Activated naive CD8-positive, alpha-beta T cell treated with anti-CD3 and anti-CD28 coated beads for 36 hours (primary cell): ENCODE measurements at places on chromosomes 12 and 14. TPM values are rescaled to one million over a fixed set of nuclear protein-coding genes. Genes with fewer than 3 reads are reported as not detected.
A peak's percentile ranks its signal among the peaks of the same experiment; 100 is the strongest.

GRCh38 chr12:101963697-101964096 is 86.3 kb downstream of the DRAM1 start:
- no peak overlapping the region for H3K4me3 ChIP-seq
- peaks cover 4% of the 10 kb centered on the region for H3K36me3 ChIP-seq
- H3K4me1 ChIP-seq: peaks cover 4% of the 10 kb centered on the region

- no peaks in the 10 kb centered on the region for H3K27me3 ChIP-seq
- no peak overlapping the region for H3K27ac ChIP-seq
- H3K4me1 ChIP-seq: no peaks in the 10 kb centered on the region
- H3K4me3 ChIP-seq: no peak overlapping the region
- H3K36me3 ChIP-seq: no peaks in the 10 kb centered on the region
- no peak for DNase-seq
Observed at GRCh38 chr12:125652681-125653080, 587.4 kb downstream of the AACS start.

DNA sequence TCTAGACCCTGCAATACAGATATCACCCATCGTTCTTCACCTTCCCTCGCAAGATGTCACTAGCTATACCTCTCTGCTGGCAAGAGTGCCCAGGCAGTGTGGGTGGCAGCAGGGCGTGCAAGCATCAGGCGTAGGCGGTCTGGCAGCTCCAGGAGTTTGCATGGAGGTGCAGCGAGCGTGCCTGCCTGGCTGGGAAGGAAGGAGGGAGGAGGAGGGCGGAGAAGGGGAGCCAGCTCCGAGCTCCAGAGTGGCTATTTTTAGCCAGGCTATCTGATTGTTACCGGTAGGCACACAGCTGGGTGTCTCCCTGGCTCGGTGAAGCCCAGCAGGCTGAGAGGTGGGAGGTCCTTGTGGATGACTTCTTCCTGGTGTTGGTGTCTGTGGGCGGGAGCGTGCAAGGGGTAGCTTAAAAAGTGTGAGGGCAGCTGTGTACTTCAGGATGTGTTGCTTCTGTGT is 6.2 kb downstream of the FOXJ2 start:
- no peaks in the 10 kb centered on the region for H3K27me3 ChIP-seq
- peaks cover 53% of the 10 kb centered on the region for H3K4me1 ChIP-seq
- DNase-seq: peak; percentile 45

- H3K27me3 ChIP-seq: no peaks in the 10 kb centered on the region
- H3K4me3 ChIP-seq: no peak overlapping the region
Observed at GRCh38 chr14:100469632-100470522, 117.3 kb downstream of the BEGAIN start.

DNA sequence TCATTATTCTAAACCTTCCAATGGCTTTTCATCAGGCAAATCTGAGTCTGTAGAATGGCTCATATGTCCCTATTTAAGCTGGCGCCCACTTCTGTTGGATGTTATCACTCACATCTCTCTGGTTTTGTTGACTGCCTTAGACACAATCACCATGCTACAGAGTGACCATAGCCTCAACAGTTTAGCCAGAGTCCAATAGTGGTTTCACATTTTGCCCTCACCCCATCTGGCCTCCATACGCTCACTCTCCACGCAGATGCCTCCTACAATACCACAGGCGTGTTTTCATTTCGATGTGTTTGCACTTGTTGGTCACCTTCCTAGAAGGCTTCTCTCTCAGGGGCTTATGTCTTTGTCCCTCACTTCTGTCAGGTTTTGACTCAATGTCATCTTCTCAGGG is 3.4 kb downstream of the KLRB1 start:
- peaks cover 11% of the 10 kb centered on the region for H3K4me1 ChIP-seq
- no peak for DNase-seq
- no peaks in the 10 kb centered on the region for H3K27me3 ChIP-seq
- H3K36me3 ChIP-seq: peaks cover 8% of the 10 kb centered on the region
- no peak overlapping the region for H3K4me3 ChIP-seq
- no peak overlapping the region for H3K27ac ChIP-seq

GRCh38 chr12:91920276-91920675 is 225.4 kb downstream of the BTG1 start:
- no peak for DNase-seq
- no peak overlapping the region for H3K4me3 ChIP-seq
- peaks cover 22% of the 10 kb centered on the region for H3K4me1 ChIP-seq
- no peaks in the 10 kb centered on the region for H3K27me3 ChIP-seq
- H3K36me3 ChIP-seq: peaks cover 2% of the 10 kb centered on the region
- no peak overlapping the region for H3K27ac ChIP-seq

- H3K4me1 ChIP-seq: peaks cover 20% of the 10 kb centered on the region
- no peaks in the 10 kb centered on the region for H3K27me3 ChIP-seq
- H3K27ac ChIP-seq: no peak overlapping the region
- H3K4me3 ChIP-seq: no peak overlapping the region
Observed at GRCh38 chr12:69151254-69151764, 88.1 kb upstream of the CPSF6 start.

Gene AGAP2
- 23.8 TPM for total RNA-seq

GRCh38 chr14:102606296-102606695 is 13.8 kb downstream of the RCOR1 start:
- H3K27ac ChIP-seq: peak overlapping the region; percentile 20
- no peaks in the 10 kb centered on the region for H3K27me3 ChIP-seq
- H3K4me1 ChIP-seq: peaks cover 37% of the 10 kb centered on the region
- peaks cover 22% of the 10 kb centered on the region for H3K36me3 ChIP-seq

Gene PIK3C2G
- not detected for total RNA-seq

- H3K27me3 ChIP-seq: no peaks in the 10 kb centered on the region
- no peak overlapping the region for H3K4me3 ChIP-seq
- no peaks in the 10 kb centered on the region for H3K36me3 ChIP-seq
- peaks cover 4% of the 10 kb centered on the region for H3K4me1 ChIP-seq
- no peak overlapping the region for H3K27ac ChIP-seq
- DNase-seq: no peak
Observed at GRCh38 chr14:92934196-92935085, 11.5 kb downstream of the CHGA start.

DNA sequence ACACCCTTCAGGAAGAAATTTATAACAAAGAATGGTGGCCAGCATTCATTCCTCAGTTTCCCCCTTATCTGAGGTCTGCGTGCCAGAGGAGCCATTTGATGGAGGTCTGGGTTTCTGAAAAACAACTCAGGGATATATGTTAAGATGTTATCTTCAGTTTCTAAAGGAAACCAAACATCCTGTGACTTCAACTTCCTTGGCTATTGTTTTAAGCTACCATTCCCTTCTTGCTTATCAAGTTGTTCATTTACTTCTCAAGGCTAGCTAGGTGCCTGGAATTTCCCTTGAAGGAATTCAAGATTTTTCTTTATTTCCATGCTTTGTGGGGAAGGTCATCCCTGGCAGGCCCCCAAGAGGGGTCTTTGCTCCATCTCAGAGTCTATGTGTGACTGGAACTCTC is 27.1 kb upstream of the OXA1L start:
- H3K27me3 ChIP-seq: peaks cover 22% of the 10 kb centered on the region
- H3K4me1 ChIP-seq: peaks cover 7% of the 10 kb centered on the region
- H3K36me3 ChIP-seq: peaks cover 4% of the 10 kb centered on the region
- no peak for DNase-seq
- no peak overlapping the region for H3K27ac ChIP-seq
- no peak overlapping the region for H3K4me3 ChIP-seq

Gene NDRG2
- total RNA-seq: 4.9 TPM

Gene KLRF2
- not detected for total RNA-seq

GRCh38 chr12:89703768-89704167 is 4.9 kb downstream of the ATP2B1 start:
- H3K36me3 ChIP-seq: peaks cover 6% of the 10 kb centered on the region
- H3K4me3 ChIP-seq: no peak overlapping the region
- H3K27me3 ChIP-seq: no peaks in the 10 kb centered on the region
- DNase-seq: no peak

Gene BDKRB1
- not detected for total RNA-seq

Gene CCDC177
- total RNA-seq: not detected

DNA sequence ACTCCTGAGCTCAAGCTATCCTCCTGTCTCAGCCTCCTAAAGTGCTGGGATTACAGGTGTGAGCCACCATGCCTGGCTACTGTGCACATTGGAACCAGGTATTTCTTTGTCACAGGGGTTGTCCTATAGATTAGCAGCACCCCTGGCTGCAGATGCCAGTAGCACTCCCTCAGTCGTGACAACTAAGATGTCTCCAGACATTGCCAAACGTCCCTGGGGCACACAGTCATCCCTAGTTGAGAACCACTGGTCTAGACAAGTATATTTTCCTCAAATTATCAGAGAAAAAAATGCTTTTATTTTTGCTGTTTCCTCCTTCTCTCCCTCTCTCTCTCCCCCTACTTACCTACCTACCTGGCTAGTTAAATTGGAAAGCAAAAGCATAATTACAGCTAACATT is 17.9 kb upstream of the P2RX7 start:
- H3K36me3 ChIP-seq: no peaks in the 10 kb centered on the region
- DNase-seq: no peak

DNA sequence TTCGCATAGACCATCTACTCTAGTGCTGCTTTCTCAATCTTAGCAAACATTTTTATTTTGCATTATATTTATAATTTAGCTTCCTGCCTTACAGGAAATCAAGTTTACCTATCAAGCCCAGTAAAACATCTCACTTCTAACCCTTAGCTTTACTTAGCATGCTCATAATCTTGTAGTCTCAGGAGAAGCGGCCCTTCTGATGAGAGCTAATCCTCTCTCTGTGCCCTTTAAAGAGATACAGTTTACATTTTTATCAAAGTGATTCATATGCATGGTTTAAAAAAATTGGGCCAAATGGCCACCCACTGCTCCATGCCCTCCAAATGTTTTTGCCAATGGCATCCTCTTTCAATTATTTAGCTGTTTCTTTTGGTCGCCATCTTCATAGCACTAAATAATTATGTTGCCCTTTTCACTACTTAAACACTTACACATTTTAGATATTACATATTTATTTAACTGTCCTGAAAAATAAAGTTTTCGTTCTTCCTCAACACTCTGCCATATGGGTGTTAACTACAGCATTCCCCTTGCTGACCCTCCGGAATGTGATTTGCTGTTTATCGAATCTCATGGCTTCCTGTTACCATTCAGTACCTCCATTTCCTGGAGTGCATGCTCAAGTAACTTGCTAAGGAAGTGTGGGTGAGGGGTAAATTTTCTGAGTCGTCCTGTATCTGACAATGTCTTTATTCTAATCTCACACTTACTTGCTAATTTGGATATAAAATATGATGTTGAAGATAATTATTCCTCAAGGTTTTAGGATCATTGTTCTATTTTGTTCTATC is 29.3 kb downstream of the YLPM1 start:
- no peaks in the 10 kb centered on the region for H3K27me3 ChIP-seq
- peaks cover 39% of the 10 kb centered on the region for H3K36me3 ChIP-seq
- H3K4me3 ChIP-seq: peak overlapping the region; percentile 59
- H3K4me1 ChIP-seq: peaks cover 44% of the 10 kb centered on the region
- peak overlapping the region; percentile 79 for H3K27ac ChIP-seq
- no peak for DNase-seq

DNA sequence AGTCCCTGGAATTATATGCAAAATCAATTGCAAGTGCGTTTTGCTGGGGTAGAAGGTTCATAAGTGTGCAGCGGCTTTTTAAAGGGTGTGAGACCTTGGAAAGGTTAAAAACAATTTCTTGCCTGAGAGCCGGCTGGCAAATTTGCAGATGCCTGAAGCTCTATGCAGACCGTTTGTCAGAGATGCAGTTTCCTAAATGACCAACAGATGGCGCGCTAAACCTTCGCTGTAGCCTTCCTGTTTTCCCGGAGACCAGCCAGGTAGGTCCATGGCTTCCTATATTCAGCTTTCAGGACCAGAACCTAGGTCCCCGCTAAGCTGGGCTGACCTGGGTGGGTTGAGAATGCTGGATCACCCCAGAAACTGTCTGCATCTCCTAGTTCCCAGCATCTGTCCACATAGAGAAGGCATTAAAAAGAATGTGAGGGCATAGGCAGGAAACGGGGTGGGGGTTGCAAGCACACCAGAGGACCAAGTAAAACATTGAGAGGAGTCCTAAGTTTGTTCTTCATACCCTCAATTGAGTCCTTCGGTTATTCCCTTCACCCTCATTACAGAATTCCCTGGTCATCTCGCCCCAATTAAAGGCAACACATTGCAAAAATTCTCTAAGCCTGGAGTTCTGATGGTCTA is 5.7 kb upstream of the NOS1 start:
- no peaks in the 10 kb centered on the region for H3K36me3 ChIP-seq
- no peaks in the 10 kb centered on the region for H3K4me1 ChIP-seq
- H3K4me3 ChIP-seq: no peak overlapping the region
- H3K27ac ChIP-seq: no peak overlapping the region
- peak; percentile 34 for DNase-seq

- no peak overlapping the region for H3K4me3 ChIP-seq
- no peaks in the 10 kb centered on the region for H3K36me3 ChIP-seq
- no peak overlapping the region for H3K27ac ChIP-seq
- DNase-seq: no peak
- no peaks in the 10 kb centered on the region for H3K4me1 ChIP-seq
- no peaks in the 10 kb centered on the region for H3K27me3 ChIP-seq
Observed at GRCh38 chr14:28407031-28407825, 359.4 kb upstream of the FOXG1 start.

Gene KCNA5
- total RNA-seq: not detected

Gene SELPLG
- total RNA-seq: 23.0 TPM

Gene APOLD1
- 2.3 TPM for total RNA-seq

GRCh38 chr14:102764220-102764671 is 13.0 kb upstream of the TRAF3 start:
- no peak overlapping the region for H3K27ac ChIP-seq
- no peaks in the 10 kb centered on the region for H3K36me3 ChIP-seq
- H3K4me3 ChIP-seq: no peak overlapping the region
- H3K27me3 ChIP-seq: no peaks in the 10 kb centered on the region
- DNase-seq: no peak

Gene MUCL1
- total RNA-seq: not detected
